ENCODE measurements at places on chromosomes 11 and 22. TPM values are rescaled to one million over a fixed set of nuclear protein-coding genes. Genes with fewer than 3 reads are reported as not detected.

GRCh38 chr22:23856721-23857605, 712 bp upstream of the SLC2A11 start:
- no peak for DNase-seq

DNA sequence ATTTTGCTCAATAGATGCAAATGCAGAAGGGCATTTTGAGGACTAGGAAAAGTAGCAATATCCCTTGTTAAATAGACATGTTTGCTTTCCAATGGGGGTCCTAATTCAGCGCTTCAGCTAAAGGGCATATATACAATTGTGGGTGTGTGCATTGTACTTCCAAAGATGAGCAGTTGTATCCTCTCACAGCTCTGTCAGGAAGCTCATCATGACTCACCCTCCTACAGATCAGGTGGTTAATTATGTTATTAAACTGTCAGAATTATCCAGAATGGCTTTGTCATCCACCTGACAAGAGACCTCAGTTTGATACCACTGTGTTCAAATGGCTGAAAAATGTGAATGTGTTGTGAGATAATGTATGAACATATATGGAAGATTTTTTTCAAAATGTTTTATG, 252.2 kb upstream of the MTNR1B start:
- DNase-seq, result no peak

DNA sequence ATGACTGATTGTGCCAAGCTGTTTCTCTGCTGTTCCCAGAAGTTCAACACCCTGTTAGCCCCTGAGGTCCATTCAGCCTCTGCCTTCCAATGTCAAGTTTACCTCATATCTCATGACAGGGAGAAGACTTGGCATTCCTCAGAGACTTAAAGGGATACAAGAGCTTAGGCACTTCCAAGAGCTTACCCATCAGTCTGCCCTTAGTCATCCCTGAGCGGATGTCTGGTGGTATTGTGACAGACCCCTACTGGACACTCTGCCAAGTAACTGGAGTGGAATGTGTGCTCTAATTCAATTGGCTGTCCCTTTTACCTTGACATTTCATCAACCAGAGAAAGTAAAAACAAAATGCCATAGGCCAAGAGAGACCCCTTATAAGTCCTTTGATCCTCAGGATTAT, 151.5 kb downstream of the AASDHPPT start:
- no peak for DNase-seq

GRCh38 chr11:16412525-16413172, 56.3 kb upstream of the SOX6 start:
- DNase-seq, result no peak

DNA sequence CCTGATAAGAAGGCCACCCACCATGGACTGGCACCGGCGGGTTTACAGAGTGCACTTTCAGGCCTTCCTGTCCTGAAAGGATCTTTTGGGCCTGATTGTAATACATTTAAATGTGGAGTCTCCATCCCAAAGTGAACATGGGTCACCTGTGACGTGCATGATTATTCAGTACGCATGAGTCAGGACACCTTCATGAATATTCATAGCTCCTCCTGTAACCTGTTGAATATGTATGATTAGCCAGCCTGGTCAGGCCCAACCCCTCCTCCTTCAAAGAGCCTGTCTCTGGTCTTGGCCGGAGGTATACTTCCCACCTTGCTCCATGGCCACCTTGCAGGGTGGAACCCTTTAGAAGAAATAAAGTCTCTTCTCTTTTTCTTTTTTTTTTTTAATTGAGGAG, 75.9 kb upstream of the NUP50 start:
- no peak for DNase-seq

DNA sequence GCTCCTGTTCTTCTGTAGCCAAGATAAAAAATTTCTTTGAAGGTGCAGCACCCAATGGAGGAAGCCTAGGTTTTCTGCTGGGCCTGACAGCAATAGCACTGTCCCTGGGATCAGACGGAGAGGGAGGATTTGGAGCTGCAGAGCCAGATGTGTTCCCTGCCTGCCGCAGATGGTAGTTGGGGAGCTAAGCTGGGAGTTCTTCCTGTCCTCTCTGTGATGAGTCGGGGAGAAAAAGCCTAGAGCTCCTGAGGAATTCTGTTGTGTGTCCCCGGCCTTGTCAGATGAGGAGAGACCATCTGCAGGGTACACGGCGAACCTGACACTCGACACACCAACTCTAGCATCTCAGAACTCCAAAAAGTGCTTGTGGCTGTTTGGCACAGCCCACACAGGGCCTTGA, 103.8 kb upstream of the CRYBB3 start:
- DNase-seq, result no peak

DNA sequence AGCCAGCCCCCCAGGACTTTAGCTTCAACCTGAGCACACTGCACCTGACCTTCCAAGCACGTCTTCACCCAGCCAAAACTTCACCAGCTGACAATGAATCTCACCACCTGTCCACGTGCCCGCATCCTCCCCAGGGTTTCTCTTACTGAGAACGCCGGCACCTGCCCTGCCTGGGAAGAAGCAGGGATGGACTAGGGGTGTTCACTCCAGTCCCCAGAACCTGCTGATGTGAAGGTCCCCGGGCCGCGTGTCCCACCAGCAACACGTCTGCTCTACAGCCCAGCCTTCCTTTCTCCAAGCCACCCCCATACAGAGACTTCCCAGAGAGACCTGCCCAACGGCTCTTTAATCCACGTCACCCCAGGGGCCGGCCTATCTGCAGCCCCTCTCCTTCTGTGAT, 12.8 kb downstream of the CPT1A start:
- DNase-seq, result no peak

DNA sequence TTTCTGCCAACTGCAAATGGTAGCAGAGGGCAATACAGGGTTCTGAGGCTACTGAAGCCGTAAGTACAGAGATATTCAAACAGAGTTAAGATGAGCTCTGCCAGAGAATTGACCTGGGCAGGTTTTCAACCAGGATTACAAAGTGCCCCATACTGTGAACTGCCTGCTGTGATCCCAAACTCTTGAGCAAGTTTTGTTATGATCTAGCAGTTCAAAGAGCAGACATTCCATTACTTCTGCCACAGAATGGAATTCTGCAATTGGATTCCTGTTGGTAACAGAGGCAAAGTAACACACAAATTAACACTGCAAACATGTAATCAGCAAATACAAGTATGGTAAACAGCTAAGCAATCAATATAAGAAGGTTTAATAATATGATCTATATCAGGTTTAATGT, 31.2 kb downstream of the ALG9 start:
- no peak for DNase-seq

DNA sequence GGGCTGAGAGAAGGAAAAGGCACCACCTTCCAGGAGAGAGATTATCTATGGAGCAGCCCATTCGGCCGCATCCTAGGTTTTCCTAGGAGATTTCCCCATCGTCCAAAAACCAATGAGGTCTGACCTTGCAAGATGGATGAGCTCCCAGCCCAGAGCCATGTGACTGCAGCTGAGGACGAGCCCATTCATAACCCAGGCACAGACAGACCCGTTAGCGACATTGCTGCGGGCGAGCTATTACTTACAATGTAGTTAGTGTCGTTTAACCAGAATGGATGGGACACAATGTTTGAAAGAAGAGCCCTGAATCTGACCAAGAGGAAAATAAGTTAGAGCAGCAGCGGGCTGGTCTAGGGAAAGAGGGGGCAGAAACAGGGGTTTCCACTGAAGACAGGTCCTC, 395.9 kb upstream of the CADM1 start:
- DNase-seq, result no peak

GRCh38 chr22:35266277-35266676, 9.0 kb downstream of the HMGXB4 start:
- DNase-seq, result no peak

DNA sequence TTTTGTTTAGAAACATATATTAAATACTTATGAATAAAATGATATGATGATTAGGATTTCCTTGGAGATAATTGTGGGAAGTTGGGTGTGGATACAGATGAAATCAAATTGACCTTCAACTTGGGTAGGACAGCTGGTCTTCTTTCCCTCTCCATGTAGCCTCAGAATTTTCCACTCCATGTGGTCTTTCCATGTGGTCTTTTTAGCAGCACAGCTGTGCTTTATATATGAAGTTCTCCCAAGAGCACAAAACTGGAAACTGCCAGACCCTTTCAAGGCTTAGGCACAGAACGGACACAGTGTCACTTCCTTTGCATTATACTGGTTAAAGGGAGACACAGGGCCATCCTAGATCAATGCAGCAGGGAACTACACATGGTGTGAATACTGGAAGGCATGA, 28.6 kb downstream of the FAM76B start:
- no peak for DNase-seq

DNA sequence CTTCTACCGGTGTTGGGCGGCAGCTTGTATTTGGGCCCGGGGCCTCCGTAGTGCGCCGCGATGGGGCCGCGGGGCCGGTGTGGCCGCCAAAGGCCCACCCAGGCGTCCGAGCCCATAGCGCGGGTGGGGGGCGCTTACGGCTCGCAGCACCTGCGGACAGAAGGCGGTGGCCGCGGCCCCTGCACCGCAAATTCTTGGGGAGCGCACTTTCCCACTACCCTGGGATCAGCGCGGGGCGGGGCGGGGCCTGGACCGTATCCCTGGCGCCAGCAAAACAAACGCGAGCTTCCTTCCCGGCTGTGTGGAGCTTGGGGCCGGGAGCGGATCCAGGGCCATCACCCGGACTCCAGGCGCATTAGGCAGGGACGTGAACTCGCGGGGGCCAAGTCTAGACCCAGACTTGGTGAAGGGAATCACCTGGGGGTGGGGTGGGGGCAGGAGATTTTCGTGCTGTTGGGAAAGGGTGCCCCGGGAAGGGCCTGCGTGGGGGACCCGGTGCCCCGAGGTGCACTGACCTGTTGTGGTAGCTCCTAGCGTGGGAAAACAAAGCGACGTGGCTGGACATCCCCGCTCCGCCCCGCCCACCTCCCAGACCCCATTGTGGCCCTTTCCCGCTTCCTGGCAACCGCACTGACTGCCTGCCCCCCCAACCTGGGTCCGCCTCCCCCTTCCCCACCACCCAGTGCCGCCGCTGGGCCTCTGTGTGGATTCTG, 2.3 kb upstream of the TYMP start:
- DNase-seq, result no peak

DNA sequence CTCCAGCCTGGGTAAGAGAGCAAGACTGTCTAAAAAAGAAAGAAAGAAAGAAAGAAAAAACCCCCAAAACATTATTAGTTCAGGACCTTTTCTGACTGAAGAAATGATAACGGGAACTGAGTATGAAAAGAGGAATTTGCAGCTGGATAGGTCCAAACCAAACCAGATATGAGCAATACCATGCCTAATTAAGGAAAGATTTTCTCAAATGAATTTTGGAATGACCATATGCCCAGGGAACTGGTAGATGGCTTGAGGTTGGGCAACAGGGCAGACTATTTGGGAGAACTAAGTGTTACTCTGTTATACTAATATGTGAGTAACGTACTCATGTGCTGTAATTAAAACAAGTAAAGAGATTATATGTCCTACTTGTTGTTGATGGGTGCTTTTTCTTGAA, 186.1 kb downstream of the TMEM135 start:
- no peak for DNase-seq

DNA sequence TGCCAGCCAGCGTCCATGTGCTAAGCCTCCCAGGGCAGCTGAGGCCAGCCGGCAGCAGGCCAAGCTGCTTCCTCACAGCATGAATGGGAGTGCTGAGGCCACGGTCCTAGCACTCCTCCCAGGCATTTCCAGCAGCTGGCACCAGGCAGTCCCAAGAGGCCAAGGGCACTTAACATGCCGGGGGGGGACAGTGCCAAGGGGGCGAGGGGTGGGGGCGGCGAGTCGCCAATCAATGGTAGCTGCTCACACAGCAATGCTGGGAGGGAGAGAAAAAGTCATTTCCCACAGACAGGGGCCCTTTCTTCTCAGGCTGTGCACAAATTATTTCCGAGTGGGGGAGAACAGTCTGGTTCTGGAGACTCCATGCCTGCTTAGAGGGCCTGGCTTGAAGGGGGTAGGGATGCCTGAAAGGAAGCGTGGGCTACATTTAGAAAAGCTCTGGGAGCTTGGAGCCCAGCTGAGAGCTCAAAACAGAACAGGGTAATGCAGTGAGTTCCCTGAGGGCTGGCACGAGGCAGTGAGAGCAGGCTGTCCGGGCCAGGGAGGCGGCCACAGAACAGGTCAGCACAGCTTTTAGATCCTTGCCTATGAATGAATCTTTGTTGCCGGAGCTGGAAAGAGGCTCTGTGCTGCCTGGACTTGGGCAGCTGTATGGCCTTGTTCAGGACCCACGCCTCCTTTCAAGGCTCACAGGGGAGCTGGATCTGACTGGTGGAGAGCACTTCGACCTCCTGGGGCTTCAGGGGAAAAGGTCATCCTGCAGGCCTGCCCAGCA, 14.4 kb upstream of the TBC1D10A start:
- no peak for DNase-seq

GRCh38 chr11:72203163-72203562, 11.2 kb downstream of the FOLR1 start:
- no peak for DNase-seq

DNA sequence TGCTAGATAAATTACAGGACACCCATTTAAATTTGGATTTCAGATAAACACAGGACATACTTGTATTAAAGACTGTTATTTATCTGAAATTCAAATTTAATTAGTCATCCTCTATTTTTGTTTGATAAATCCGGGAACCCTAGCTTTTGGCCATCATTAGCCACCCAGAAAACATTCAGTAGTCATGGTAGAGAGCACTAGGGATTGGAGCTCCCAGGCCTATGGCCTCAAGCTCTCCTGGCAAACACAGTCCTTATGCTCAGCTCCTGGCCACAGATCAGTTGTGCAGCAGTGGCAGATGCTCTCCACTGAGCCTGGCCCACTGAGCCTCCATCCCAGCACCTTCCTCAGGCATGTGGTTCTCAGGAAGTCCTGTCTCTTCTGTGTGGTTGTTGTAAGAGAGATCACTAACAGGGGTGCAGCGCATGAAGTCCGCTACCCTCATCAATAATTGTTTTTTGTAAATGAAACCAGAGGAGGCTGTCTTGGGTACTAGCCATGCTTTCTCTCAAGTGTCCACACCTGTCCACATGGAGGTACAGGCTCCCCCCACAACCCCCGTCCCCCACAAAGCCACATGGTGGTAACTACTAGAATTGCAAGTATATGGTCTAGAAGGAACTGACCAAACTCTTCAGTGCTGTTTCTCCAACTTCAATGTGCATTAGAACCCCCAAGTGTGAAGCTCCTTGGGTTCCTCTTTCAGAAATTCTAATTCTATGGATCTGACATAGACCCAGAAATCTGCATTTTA, 1.1 kb upstream of the IRAG1 start:
- no peak for DNase-seq

DNA sequence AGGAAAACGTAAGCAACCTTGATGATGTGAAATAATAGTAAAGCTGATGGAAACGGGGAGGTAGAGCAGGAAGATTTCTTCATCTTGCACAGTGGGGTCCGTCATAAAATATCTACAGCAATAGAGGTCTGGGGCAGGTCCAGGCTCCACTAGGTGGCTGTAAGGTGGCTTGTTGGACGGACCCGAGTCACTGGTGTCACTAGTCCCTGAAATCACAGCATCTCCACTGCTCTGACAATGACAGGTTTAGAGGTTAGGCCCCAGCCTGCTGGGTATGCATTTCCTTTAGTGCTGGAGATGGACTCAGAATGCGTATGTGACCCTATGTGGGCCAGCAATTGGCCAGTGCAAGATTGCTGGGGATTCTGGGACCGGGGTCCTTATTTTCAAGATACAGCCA, 25.2 kb upstream of the CLDN5 start:
- DNase-seq, result no peak

- no peak for DNase-seq
Measured at GRCh38 chr11:126214441-126214840, 2.9 kb downstream of the FAM118B start.

CHID1 gene
- 17.1 TPM for total RNA-seq

TRIM3 gene
- total RNA-seq, result 16.6 TPM

CECR2 gene
- total RNA-seq, result not detected

GDPD4 gene
- not detected for total RNA-seq

RAB3IL1 gene
- total RNA-seq, result not detected
